ENCODE measurements at places on chromosomes 3 and 15.

- DNase-seq, result no peak
These were observed 435.0 kb downstream of the SHQ1 start for GRCh38 chr3:72413228-72413627.

DNA sequence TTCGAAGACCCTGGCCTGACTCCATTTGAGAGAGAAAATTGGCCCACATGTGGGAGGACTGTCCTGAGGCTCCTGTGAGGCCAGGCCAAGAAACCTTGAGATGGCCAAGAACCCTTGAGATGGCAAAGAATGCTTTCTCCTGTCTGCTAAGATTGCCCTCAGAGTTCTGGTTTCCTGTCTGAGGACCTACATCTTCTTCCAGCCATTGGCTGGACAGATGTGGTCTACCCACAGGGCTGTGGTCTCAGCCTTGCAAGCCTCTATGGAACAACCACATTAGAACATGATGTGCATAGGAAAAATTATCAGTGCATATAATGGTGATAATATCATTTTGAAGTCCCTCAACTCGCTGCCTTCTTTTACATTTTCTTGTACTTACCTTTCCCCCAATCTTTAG lies 10.8 kb upstream of the RASA2 start:
- no peak for DNase-seq

DNA sequence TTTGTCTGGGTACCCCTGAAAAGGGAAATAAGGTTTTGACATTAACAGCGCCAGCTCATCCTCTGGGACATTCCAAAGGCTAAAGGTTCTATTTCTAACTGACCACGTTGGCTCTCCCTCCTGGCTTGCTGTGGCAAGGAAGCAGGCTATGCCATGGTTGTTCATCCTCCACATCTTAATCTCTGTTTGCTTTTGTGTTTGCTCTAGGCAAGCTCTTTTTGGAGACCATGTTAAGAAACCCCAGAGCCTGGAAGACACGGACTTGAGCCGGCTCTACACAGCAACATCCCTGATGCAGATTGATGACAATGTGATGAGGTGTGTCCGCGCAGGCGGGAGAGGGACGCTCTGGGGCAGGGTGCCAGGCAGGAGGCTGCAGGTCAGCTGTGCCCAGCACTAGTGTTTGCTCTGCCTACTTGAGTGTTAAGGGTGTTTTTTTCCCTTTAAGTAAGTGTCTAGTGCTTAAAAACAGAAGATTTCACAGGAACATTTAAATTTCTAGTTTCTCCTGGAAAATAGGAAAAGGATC lies 33.3 kb downstream of the RLBP1 start:
- DNase-seq, result no peak

- no peak for DNase-seq
These were observed 61.5 kb downstream of the CHRD start for GRCh38 chr3:184441202-184441900.

GRCh38 chr15:96501362-96501761 lies 170.9 kb downstream of the NR2F2 start:
- DNase-seq, result no peak

DNA sequence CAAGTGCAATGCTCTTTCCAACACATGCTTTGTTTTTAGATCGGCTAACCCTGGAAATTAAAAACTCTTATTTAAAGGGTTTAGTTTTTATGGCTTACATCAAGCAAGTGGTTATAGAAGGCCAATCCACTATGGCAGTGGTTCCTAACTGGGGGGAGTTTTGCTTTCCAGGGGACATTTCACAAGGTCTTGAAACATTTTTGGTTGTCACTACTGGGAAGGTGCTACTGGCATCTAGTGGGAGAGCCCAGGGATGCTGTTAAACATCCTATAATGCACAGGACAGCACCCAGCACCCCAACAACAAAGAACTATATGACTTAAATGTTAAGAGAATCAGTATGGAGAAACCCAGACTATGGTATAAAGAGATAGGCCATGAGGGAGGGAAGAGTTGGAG lies 439.0 kb downstream of the NTRK3 start:
- DNase-seq, result no peak

DNA sequence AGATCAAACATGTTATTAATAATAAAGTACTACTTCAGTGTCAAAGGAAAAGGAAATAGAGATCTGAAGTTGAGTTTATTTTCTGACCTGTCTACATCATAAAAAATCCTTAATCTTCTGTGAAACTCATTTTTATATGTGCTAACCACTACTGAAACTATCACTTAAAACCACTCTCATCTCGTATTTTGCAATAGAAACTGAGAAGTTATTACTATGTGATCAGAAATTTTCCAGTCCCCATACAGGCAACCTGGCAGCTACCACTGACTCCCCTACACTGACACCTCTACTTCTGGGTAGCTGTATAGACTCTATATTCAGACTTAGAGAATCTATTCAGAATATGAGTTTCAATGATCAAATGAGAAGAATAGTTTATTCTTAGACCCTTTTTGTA lies 8.3 kb downstream of the HDGFL3 start:
- no peak for DNase-seq

DNA sequence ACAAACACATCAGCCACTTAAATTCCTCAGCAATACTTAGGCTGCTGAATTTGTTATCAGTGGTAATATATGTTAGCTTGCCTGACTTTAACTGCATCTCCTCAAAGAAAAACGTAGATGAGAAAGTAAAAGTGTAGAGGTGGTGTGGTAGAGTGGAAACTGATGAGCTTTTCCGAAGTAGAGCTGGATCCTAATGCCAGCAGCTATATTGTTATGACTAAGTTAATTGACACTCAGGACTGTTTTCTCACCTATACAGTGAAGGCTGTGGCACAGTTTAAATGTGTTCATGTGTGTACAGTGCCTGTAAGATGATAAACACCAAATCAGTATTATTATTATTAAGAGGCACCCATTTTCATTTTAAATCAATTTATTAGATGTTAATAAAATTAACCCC lies 174.9 kb downstream of the TNIK start:
- DNase-seq, result no peak
